ENCODE measurements at places on chromosomes 12 and 14. TPM values are rescaled to one million over a fixed set of nuclear protein-coding genes. Genes with fewer than 3 reads are reported as not detected.

The DGLUCY gene
- total RNA-seq, result 81.0 TPM

The TDRD9 gene
- total RNA-seq, result 1.5 TPM

The KCNJ8 gene
- 28.3 TPM for total RNA-seq

The PMCH gene
- total RNA-seq, result not detected

The ASB2 gene
- 14.4 TPM for total RNA-seq

The SOX5 gene
- 25.2 TPM for total RNA-seq

The GLTP gene
- total RNA-seq, result 37.0 TPM

The PITPNM2 gene
- 12.5 TPM for total RNA-seq

The PCED1B gene
- total RNA-seq, result 3.3 TPM

The FAM90A1 gene
- 0.18 TPM for total RNA-seq

The HCAR1 gene
- 3.7 TPM for total RNA-seq
